Urinary bladder (tissue), 4 donors: ENCODE measurements at places on chromosomes 12 and 14.

- no peak for DNase-seq
Measured at GRCh38 chr12:32107359-32108267, 966 bp downstream of the BICD1 start.

DNA sequence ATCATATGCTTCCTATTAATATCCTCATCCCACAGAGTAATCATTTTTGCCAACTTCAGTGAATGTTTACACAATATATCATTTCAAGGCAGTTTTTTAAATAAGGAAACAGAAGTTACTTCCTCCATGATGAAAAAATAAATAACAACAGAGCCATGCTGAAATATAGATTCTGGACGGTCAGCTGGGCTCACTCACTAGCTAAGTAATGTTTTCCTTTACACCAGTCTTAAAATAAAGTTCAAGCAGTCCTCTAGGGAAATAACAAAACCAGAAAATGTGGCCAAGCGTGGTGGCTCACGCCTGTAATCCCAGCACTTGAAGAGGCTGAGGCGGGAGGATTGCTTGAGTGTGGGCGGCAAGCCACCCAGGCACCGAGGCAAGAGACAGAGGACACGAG lies 28.7 kb downstream of the AICDA start:
- DNase-seq: no peak

- DNase-seq: no peak
Measured at GRCh38 chr12:15880721-15881120, 1.5 kb upstream of the STRAP start.

GRCh38 chr12:116760622-116761020 lies 22.5 kb downstream of the RNFT2 start:
- no peak for DNase-seq

GRCh38 chr14:100083706-100084105 lies 18.5 kb downstream of the EVL start:
- DNase-seq: no peak

GRCh38 chr12:71780237-71780822 lies 25.7 kb downstream of the RAB21 start:
- no peak for DNase-seq

DNA sequence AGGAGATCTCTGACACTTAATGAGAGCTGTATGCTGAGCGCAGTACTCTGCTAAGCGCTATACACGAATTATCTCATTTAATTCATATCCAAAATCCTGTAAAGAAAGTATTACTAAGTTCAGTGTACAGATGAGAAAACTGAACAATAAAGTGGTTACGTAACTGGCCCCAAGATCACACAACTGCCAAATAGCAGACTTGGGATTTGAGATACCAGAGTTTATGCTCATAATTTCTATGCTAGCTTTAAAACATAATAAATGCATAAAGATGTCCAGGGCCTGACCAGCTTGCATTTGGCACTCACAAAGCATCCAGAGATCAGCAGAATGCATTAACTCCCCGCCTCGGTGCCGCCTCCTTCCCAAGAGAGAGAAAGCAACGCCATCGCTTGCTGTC lies 83.2 kb upstream of the PWP1 start:
- DNase-seq: no peak

DNA sequence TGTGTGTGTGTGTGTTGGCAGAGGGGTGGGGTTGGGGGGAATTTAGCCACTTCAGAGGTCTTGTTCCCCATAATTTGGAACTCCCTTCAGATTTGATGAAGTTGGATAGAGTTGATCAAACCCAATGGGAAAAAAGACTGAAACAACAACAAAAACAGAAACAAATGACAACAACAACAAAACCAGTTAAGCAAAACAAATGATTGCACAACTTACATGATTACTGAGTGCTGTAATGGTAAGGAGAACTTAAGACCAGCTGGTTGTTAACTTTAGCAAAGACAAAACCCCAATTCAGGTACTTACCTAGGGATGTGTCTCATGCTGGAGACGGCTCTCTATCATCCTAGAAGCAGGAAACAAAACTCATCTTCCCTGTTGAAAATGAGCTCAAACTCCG lies 107.8 kb upstream of the DDHD1 start:
- DNase-seq: no peak

DNA sequence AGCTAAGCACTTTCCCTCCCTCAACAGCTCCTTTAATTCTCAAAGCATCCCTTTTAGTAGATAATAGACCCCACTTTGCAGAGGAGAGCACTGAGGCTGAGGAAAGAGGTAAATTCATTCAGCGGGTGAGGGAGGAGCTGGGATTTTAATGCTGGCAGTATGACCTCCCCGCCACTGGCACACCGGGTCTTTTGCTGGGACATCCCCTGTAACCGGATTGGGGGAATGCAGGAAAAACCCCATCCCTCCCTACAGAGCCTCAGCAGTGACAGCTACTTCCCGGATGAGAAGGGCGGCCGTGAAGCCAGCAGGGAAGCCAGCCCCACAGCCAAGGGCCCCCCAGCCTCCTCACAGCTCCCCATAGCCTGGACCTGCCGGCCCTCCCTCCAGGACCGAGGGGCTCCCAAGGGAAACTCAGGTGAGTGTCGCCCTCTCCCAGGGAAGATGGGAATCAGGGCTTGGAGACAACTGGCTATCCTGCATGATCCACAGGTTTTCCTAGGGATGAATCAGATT lies 12.1 kb downstream of the ZBTB39 start:
- no peak for DNase-seq

DNA sequence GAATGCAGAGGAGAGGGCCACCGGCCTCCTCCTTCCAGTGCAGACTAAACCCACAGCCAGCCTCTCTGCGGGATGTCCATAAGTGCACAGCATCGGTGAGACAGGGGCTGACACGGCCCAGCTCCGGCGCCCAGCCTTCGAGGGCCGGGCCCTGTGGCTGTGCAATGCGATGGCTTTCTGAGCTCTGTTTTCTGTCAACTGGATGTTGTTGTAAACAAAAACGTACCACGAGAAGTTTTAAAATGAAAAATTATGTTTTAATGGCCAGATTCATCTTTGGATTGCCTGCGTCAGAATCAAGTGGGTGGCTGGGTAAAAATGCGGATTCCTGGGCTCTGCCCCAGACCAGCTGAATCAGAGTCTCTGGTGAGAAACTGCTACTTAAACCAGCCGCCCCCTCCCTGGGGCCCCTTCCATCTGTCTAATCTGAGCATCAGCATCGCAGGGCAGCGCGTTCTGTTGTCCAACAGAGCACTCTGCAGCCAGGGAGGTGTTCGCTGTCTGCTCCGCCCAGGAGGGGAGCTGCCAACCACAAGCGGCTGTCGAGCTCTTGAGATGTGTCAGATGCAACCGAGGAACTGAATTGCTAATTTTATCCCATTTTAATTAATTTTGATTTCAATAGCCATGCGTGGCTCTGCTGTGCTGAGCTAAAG lies 133.4 kb downstream of the RFLNA start:
- DNase-seq: no peak

DNA sequence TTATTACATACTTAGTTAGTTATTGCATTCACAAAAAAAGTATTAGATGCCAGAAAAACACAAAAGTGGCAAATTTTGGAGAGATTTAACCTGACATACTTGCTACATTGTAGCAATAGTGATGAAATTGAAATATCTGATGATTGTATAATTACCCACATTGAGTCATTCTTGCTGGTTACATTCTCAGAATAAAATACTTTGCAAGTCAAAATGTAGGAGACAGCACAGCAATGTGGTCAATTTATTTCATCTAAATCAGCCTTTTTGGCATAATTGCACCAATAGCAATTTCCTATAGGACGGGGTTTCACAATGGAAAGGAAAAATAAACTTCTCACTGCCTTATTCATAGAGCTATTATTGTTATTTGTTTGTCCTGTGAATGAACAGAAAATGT lies 125.0 kb upstream of the ETV6 start:
- DNase-seq: no peak
